ENCODE measurements at places on chromosomes 6 and 20.

DNA sequence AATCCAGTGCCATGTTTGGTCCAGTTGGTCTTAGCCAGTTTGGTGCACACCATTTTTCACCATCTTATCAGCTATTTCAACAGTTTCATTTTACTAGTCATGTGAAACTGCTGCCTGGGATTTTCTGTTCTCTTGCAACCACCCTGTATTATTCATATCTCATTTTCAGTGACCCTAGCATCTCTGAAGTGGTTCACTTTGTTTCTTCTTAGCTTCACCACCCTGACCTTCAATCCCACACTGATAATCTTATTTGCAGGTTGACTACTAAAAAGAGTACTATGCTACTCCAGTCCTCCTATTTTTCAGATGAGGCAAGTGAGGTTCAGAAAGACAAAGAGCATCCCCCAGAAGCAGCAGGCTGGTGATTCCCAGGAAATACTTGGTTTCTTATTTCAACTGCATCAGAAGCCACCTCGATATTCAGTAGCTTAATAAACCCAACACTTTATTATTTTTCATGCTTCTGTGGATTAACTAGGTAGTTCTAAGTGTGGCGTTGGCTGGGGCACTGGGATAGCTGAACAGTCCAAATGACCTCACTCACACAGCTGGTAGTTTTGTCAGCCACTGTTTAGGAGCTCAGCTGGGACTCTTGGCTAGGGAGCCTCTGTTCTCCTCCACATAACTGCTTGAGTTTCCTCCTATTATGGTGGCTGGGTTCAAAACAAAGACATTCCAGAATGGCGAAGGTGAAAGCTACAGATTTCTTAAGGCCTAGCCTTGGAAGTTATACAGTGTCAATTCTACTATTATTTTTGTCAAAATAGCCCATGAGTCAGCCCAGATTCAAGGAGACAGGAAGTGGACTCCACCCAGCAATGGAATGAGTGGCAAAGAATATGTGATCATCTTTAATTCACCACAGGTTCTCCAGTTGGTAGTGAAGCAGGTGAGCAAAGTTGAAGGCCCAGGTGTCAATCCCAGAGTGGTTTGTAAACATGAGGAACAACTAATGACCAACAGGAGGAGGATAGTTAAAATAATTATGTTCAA, 40.6 kb downstream of the BPIFB4 start:
- no peak for DNase-seq

DNA sequence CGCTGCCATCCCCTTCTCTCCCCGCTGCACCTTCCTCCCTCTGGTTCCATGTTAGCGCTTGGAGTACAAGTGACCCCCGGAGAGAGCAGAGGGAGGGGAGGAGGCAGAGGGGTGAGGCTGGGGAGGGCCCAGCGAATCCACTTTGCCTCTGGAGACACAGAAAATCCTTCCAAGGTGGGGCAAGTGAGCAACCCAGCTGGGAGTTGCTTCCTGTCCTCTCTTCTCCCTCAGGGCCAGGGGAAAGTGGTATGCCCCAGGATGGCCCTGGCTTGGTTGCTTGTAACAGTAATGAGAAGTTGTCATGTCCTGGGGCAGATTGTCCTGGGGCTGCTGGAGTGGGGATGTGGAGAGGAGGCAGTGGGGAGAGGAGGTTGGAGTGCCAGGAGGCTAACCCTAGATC, 691 bp upstream of the ANGPT4 start:
- DNase-seq: no peak

GRCh38 chr6:112433457-112433856, 86.3 kb downstream of the RFPL4B start:
- DNase-seq: peak; percentile 44

DNA sequence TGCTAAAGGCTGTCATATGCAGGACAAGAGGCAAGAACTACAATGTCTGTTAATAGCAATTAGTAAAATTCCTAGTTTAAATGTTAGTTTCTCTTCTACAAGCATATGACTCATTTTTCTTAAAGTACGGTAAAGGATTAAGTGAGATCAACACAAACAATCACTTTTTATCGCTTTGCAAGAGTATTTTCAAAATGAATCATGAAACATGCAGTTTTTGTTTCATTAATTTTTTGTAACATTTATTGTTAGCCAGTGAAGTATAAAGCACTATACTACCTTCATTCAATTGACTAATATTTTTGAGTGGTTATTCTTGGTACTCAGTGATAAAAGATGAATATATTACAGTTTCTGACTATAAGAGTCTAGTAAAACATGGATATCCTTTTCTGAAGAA, 138.6 kb downstream of the AHI1 start:
- DNase-seq: no peak

Measured in NCI-H146 (cell line).